NCI-H1417 treated with DMSO at 0.1 percent for 48 hours (cell line): ENCODE measurements at places on chromosomes 3 and 15.

DNA sequence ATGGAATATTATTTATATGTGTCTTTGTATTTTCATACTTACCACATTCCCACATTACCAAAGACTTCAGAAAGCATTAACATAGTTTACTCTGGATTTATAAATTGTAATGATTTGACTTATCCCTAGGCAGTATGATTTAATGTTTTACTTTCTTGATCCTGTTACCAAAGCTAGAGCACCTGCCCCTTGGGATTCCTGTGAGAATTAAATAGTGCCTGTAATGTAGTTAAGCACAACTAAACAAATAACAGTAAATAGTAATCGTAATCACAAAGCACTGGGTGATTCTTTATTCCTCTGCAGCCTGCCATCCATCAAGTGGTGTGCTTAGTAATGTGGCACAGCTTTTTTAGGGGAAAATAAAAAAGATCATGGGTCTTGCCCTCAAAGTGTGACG, 39.1 kb downstream of the ATP2C1 start:
- no peak for DNase-seq

GRCh38 chr15:95975212-95975611, 355.3 kb upstream of the NR2F2 start:
- DNase-seq: no peak

DNA sequence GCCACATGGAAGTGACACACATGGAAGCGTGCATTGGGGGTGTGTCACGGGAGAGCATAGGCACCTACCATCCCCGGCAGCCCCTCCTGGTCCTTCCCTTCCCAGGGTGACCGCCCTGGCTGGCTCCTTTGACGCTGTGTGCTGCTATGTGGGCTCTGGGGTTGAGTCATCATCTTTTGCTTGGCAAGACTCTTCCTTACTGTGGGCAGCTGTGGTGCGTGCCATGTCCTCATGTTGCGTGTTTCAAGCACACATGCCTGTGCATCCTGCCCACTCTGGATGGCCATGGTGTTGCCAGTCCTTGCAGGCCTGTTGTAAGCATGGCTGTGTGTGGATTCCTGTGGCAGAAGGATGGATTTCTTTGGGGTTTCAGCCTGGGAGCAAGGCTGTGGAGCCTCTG, 14.0 kb downstream of the PLXNA1 start:
- DNase-seq: no peak

GRCh38 chr15:46110755-46111154, 475.9 kb downstream of the SQOR start:
- no peak for DNase-seq

- no peak for DNase-seq
Observed at GRCh38 chr3:142226474-142226873, 1.1 kb upstream of the GK5 start.

- no peak for DNase-seq
Observed at GRCh38 chr3:23662079-23662617, 143.6 kb upstream of the UBE2E1 start.

GRCh38 chr15:91469632-91470567, 369.8 kb downstream of the SV2B start:
- no peak for DNase-seq
